ENCODE measurements at places on chromosomes 13 and 19. TPM values are rescaled to one million over a fixed set of nuclear protein-coding genes. Genes with fewer than 3 reads are reported as not detected.

The RFX1 gene
- total RNA-seq, result 20.6 TPM

The CAMSAP3 gene
- 27.8 TPM for total RNA-seq

GRCh38 chr19:6589711-6590257, 1.2 kb downstream of the CD70 start:
- H3K27me3 ChIP-seq, result peaks cover 17% of the 10 kb centered on the region
- no peaks in the 10 kb centered on the region for H3K36me3 ChIP-seq
- no peak overlapping the region for H3K4me3 ChIP-seq
- H3K27ac ChIP-seq, result no peak overlapping the region
- no peak for DNase-seq

GRCh38 chr13:111168107-111168506, 53.0 kb downstream of the ARHGEF7 start:
- H3K4me1 ChIP-seq, result no peaks in the 10 kb centered on the region
- H3K4me3 ChIP-seq, result no peak overlapping the region
- peak; percentile 33 for DNase-seq
- no peaks in the 10 kb centered on the region for H3K36me3 ChIP-seq

GRCh38 chr19:28642787-28643683, 569.9 kb downstream of the UQCRFS1 start:
- H3K36me3 ChIP-seq, result no peaks in the 10 kb centered on the region
- peaks cover 18% of the 10 kb centered on the region for H3K27me3 ChIP-seq
- DNase-seq, result no peak
- H3K4me1 ChIP-seq, result no peaks in the 10 kb centered on the region

- no peaks in the 10 kb centered on the region for H3K4me1 ChIP-seq
- H3K27me3 ChIP-seq, result no peaks in the 10 kb centered on the region
- 0 out of 2 replicates have a peak overlapping the region, but pooled peaks have one; percentile 27 for H3K27ac ChIP-seq
- peak; percentile 78 for DNase-seq
- no peak overlapping the region for H3K4me3 ChIP-seq
These were observed 15.2 kb upstream of the EHD2 start for GRCh38 chr19:47697863-47698609.

GRCh38 chr13:57820924-57821323, 189.4 kb downstream of the PCDH17 start:
- no peak for DNase-seq
- no peak overlapping the region for H3K4me3 ChIP-seq
- no peaks in the 10 kb centered on the region for H3K4me1 ChIP-seq
- H3K36me3 ChIP-seq, result no peaks in the 10 kb centered on the region
- no peaks in the 10 kb centered on the region for H3K27me3 ChIP-seq
